ENCODE measurements at places on chromosomes 2 and 18.

DNA sequence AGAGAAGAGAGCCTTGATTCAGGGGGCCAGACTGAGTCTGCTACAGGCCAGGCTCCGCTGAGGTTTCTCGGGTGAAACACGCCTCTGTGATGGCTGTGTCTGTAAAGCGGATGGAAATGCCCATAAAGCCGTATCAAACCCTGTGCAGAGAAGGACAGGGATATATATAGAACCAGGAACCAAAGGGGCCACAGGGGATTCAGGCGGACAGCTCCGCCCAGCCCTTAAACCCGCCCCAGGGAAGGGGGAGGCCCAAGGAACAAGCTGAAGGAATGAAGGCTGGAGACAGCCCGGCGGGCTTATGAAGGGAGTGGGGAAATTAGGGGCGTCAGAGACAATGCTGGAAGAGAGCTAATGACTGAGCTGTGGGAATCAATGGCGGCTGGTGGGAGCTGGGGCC is 42.1 kb downstream of the NHEJ1 start:
- DNase-seq = no peak

- DNase-seq = no peak
Observed at GRCh38 chr2:121816797-121817196, 61.3 kb downstream of the TSN start.

DNA sequence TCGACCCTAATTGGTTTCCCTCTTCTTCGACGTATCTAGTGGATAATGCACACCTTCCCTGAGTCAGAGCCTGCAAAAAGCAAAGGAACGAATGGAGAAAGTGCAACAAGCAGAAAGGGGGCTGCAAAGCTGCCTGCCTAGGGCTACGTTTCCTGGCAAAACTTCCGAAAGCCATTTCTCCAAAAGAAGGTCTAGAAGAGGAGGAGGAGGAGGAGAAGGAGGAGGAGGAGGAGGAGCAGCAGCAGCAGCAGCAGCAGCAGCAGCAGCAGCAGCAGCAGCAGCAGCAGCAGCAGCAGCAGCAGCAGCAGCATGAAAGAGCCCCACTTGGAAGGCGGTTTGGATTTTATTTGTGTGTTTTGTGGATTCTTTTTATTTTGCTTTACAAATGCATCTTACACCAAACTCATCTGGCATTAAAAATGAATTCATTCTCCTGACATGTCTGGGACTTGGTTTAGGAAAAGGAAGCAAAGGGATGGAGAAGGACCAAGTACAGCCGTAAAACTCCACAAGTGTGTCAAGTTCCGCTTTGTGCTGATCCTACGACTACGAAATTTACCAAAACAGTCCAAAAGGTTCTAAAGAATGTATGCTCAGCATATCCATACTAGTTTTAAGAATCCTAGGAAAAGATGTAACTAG is 2.0 kb downstream of the TCF4 start:
- DNase-seq = no peak

- DNase-seq = peak; percentile 83
Observed at GRCh38 chr2:28633746-28634145, 117.9 kb upstream of the PPP1CB start.

DNA sequence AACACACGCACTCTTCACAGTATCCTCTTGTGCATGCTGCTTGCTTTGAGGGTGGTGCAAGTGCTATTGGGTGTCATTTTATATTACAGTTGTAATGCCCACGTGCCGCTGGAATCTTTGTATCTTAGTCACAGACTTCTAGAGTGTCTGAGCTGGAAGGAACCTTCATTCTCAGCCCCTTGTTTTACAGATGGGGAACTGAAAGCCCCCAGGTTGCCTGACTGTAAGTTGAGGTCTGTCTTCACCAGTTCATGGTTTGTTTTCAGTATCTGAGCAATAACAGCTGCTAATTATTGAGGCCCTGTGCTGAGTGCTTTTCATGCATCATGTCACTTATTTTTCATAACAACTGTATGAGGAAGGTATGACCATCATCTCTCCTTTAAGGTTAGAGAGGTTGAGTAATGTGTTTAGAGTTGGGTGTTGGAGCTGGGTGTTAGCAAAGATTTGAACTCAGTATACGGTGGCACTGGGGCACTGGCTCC is 77.0 kb downstream of the PRKCE start:
- no peak for DNase-seq

- no peak for DNase-seq
Observed at GRCh38 chr2:121650315-121650930, 1.2 kb upstream of the CLASP1 start.

GRCh38 chr18:29681578-29681977 is 1361.0 kb downstream of the DSC3 start:
- no peak for DNase-seq

GRCh38 chr2:67208887-67209500 is 188.1 kb upstream of the ETAA1 start:
- DNase-seq = no peak

GRCh38 chr18:67217551-67218166 is 298.9 kb downstream of the DSEL start:
- peak; percentile 23 for DNase-seq

Data from PC-9 (cell line).